ENCODE measurements at places on chromosomes 2 and 18. TPM values are rescaled to one million over a fixed set of nuclear protein-coding genes. Genes with fewer than 3 reads are reported as not detected.

Gene NEU2
- not detected for total RNA-seq

Gene KCNJ13
- not detected for total RNA-seq

Gene FEV
- total RNA-seq = not detected

Gene PTPN4
- total RNA-seq = 38.2 TPM

Gene NEUROD1
- not detected for total RNA-seq

Gene C2orf72
- total RNA-seq = 0.84 TPM

Gene CDH20
- not detected for total RNA-seq

Gene NOL4
- total RNA-seq = 1.9 TPM

Gene DYSF
- total RNA-seq = 140 TPM

Gene EFR3B
- 13.3 TPM for total RNA-seq

Gene FAM110C
- 1.4 TPM for total RNA-seq

Gene DPYSL5
- 1.2 TPM for total RNA-seq

Gene UGT1A3
- not detected for total RNA-seq

Gene SKOR2
- not detected for total RNA-seq

Gene CXCR4
- 2.8 TPM for total RNA-seq

Data from astrocyte (in vitro differentiated cells and primary cell).